Suprapubic skin (tissue), 4 donors: ENCODE measurements at places on chromosomes 2 and 18. TPM values are rescaled to one million over a fixed set of nuclear protein-coding genes. Genes with fewer than 3 reads are reported as not detected.

Gene KCNG2
- not detected for total RNA-seq

DNA sequence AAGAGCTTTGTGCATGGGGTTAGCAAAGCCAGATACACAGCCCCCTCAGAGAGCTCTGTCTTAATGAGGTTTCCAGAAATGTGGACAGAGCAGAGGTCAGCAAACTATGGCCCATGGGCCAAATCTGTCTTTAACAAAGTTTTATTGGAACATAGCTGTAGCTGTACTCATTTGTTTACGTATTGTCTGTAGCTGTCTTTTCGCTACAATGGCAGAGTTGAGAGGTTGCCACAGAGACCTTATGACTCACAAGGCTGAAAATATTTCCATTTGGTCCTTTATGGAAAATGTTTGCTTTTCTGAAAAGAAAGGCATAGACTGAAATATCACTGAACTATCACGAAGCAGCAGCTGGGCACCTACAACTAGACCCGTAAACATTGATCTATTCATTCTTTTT is 841.8 kb downstream of the SLC4A3 start:
- H3K4me3 ChIP-seq, result no peak overlapping the region
- peaks cover 7% of the 10 kb centered on the region for H3K4me1 ChIP-seq
- DNase-seq, result no peak

DNA sequence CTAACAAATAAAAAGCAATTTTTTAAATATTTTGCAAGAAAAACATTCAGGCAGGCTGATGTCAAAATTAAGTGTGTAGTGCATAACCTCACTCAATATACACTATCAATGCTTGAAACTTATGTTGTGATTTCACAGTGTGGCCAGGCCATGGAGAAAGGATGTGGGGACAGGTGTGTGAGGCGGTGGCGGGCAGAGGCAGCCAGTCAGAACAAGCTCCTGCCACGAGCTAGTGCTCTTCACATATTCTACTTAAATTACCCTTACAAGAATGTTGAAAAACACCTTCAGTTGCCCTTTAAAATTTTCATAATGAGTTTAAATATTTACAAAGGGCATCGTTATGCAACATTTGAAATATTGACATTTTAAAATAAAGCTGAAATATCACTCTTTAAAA is 43.2 kb downstream of the CYB5A start:
- peaks cover 8% of the 10 kb centered on the region for H3K36me3 ChIP-seq
- DNase-seq, result no peak
- H3K4me3 ChIP-seq, result no peak overlapping the region
- H3K27me3 ChIP-seq, result no peaks in the 10 kb centered on the region
- peaks cover 27% of the 10 kb centered on the region for H3K4me1 ChIP-seq
- no peak overlapping the region for H3K27ac ChIP-seq

DNA sequence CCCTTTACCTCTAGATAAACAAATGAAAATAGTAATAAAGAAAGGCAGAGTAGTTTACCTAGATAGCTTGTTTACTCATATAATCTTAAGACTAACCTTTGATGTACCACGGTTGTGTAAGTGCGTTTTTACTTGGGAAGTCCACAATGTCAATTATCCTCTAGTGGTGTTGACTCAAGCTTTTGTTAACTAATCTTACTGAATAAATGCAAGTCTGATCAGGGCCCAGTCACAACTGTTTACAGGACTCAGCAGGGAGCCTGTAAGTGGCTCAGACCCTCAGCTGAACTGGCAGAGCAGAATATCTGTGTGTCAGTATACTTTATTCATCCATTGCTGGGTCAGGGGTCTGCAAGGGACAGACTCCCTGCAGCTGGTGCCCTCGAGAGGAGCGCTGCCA is 98.1 kb upstream of the ACAA2 start:
- no peak overlapping the region for H3K4me3 ChIP-seq
- no peak overlapping the region for H3K27ac ChIP-seq
- H3K27me3 ChIP-seq, result no peaks in the 10 kb centered on the region
- no peak for DNase-seq

Gene HOXD11
- total RNA-seq, result not detected
